HS-5 (cell line): ENCODE measurements at places on chromosomes 16 and 17.

- DNase-seq: no peak
Measured at GRCh38 chr17:75566834-75567233, 20.8 kb upstream of the MYO15B start.

- DNase-seq: no peak
Measured at GRCh38 chr16:7547736-7548135, 215.1 kb downstream of the RBFOX1 start.

DNA sequence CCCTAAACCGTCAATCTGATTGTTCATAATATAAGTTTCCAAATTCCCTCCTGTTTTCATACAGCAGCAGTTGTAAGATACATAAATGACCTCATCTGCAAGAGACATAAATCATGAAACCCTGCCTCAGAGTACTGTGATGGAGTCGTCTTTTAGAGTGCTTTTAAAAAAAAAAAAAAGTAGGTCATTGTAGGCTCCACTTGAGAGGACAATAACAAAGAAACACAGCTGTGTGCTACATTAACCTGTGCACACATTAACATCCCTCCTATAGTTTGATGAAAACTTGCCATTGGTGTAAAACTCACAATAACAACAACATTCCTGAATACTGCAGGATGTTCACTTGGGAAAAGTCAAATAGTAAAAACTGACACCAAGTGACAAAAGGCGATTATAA lies 56.5 kb downstream of the XPO6 start:
- no peak for DNase-seq

DNA sequence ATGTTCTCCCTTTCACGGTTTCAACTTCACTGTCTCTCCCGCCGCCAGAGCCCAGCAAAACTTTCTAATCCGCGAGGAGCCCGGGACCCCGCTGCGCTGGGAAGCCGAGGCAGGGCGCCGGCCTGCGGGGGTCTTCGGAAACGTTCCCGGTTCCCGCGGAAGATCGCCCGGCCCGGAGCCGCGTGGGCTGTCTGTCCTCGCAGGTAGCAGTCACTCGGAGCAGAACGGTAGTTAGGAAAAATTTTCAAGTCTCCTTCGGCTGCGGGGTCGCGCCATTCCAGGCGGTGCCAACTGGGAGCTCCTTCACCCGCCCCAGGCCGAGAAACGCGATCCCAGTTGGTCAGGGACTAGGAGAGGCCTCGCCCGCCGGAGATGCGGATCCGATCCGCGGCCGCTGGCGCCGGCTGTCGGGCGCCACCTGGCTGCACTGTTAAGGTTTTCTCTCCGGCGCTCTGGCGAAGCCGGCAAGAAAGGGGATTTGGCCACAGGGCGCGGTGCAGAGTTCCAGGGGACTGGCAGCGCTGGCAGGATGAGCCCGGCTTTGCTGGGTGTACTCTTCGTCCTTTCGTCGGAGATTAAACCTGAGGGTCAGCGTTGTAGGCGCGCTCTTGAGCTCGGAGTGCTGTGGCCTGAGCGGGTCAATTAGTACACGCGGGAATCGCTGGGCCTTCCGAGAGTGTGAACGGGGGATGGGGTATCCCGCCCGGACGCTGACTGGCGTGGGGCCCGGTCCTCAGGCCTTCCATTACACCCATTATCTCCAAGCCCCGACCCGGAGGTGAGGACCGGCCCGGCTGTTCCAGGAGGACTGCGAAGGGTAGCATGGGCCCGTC lies 135.4 kb downstream of the KCNJ12 start:
- peak; percentile 28 for DNase-seq

DNA sequence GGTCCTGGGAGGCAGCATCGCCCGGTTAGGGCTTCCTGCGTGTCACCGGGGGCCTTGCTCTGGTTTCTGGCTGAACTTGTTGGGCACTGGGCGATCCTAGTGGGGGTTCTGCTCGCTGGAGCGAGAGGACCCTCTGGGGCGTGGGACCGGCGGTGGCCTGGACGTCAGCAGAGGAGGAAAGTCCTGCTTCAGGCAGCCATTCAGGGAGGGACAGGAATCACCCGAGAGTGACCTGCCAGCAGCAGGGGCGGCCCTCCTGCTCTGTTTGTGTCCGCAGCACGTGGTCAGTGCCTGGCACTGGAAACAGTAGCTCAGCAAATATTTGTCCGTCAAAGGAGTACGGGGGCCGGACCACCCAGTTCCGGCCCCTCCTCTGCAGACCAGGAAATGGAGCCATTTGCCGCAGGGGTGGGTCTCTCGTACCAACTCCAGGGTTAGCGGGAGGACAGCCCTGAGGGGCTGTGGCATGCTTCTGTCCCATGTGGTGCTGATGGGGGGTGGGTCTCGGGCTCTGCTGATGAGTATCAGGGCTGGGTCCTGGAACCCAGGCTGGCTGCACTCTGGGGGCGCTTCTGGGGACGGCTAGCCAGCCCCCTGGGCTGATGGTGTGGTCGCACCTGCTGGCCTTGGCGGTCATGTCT lies 48.3 kb downstream of the BAIAP2 start:
- no peak for DNase-seq
